Stimulated activated CD4-positive, alpha-beta T cell treated with anti-CD3 and anti-CD28 coated beads, Interleukin-12 subunit alpha, Interleukin-12 subunit beta, amount 100 ng/mL, for 48 hours (primary cell): ENCODE measurements at places on chromosomes 3 and 15.

DNA sequence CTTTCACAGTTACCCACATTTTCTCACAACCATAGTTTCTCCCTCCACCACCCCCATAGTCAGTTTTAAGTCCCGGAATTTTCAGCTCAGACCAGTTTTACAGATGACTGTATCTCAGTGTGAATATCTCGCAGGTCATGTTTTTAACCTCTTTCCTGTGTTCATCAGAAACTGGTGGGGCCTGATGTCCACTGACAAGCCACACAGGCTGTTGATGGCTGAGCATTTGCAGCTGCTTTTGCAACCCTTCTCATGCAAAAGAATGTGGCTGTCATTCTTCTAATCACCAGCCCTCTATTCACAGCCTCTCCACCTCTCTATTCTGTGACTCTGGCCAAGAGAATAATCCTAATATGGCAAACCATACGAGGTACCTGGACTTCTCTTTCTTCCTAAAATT lies 8.5 kb downstream of the GYG1 start:
- no peak for DNase-seq

DNA sequence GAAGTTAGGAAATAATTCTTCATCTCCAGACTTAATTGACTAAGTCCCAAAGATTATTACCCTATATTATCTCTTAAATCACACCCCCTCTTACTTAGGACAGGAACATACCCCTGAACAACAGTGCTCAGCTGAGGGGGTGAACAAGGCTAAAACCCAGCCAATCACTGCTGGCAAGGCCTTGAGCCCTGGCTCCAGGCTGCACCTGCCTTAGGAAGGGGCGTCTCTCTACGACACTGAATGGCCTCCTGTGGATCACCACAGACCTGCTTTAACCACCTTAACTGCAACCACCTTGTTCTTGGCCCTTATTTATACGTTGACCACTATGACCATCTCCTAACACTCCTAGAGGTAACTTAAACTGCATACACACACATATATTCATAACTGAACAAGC lies 267.4 kb upstream of the THBS1 start:
- DNase-seq: no peak

DNA sequence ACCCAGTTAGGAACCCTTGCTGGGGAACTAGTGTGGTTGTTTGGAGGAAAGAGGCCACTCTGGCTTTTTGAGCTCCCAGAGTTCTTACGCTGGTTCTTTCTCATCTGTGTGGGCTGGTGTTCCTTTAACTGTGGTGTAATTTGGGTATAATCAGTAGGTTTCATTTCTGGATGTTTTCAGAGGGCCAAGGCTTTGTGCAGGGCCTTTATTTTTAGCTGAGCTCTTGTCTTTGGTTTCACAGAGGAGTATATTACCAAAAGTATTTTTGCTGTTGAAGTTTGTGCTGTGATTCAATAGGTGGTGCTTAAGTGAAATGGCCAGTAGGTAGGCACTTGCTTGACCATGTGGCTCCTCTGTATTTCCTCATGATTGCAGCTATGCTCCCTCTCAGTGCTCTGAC lies 357.9 kb downstream of the KCNH8 start:
- no peak for DNase-seq

GRCh38 chr3:42581709-42582473 lies at the start of gene SEC22C:
Gene SEC22C, minus strand, starts transcription at chr3:42581967. Its CDS starts 12,921 bp downstream, at chr3:42569046.
- DNase-seq: peak; percentile 92

DNA sequence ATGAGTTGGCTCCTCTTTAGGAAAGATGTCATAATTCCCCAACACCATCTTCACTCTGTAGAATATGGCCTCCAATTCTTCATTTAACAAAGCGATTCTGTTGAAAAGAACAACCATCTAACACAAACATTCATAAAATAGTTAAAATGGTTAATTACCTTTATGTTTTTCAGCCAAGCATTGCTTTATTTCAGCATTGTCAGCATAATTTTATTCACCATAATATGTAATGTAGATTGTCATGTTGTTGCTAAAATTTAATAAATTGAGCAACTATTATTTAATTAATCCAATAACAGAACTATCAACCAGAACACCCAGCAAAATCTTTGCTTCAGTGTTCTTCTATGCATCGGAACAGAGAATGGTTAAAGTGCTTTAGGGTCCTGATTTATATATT lies 46.2 kb upstream of the EPHA3 start:
- no peak for DNase-seq

DNA sequence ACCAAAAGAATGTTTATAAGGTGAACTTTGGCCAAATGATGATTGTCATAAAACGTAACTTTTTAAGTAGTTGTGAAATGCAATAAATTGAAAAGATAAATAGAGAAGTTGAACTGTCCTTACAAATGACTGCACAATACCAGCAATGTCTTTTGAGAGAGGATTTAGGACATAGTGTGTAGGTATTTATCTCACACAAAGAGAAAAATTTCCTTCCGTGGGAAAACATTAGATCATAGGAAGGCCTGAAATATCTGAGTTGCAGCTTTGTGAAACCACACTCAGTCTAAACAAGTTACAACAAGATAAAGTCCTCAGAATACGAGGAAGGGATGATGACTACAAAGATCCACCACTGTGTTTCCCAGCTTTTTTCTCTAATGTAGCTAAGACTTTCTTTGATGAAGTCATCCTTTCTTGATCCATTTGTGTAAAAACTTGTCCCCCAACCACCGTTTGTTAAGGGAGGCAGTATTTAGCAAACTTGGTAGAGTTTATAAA lies 16.0 kb downstream of the ROBO2 start:
- DNase-seq: no peak

DNA sequence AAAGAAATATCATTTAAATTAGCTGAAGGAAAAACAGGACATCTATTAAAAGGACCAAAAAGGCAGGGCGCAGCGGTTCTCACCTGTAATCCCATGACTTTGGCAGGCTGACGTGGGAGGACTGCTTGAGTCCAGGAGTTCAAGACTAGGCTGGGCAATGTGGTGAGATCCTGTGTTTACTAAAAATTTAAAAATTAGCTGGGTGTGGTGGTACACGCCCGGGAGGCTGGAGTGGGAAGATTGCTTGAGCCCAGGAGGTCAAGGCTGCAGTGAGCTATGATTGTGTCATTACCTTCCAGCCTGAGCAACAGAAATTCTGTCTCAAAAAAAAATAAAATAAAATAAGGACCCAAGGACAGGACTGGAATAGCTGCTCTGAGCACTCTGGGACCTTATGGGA lies 16.2 kb upstream of the HERC1 start:
- DNase-seq: no peak
